ENCODE measurements at places on chromosomes 1 and 21. TPM values are rescaled to one million over a fixed set of nuclear protein-coding genes. Genes with fewer than 3 reads are reported as not detected.
A peak's percentile ranks its signal among the peaks of the same experiment; 100 is the strongest.

GRCh38 chr21:14453339-14454015, 70.5 kb upstream of the HSPA13 start:
- no peak for DNase-seq

- DNase-seq, result no peak
Measured at GRCh38 chr1:1619917-1620361, 4.6 kb downstream of the MIB2 start.

- no peak for DNase-seq
Measured at GRCh38 chr1:34784751-34785221, 3.8 kb downstream of the GJB3 start.

GRCh38 chr1:101357444-101357986, 120.7 kb downstream of the S1PR1 start:
- DNase-seq, result peak; percentile 62

- peak; percentile 66 for DNase-seq
Measured at GRCh38 chr1:33228935-33229487, 27.3 kb upstream of the ZNF362 start.

DNA sequence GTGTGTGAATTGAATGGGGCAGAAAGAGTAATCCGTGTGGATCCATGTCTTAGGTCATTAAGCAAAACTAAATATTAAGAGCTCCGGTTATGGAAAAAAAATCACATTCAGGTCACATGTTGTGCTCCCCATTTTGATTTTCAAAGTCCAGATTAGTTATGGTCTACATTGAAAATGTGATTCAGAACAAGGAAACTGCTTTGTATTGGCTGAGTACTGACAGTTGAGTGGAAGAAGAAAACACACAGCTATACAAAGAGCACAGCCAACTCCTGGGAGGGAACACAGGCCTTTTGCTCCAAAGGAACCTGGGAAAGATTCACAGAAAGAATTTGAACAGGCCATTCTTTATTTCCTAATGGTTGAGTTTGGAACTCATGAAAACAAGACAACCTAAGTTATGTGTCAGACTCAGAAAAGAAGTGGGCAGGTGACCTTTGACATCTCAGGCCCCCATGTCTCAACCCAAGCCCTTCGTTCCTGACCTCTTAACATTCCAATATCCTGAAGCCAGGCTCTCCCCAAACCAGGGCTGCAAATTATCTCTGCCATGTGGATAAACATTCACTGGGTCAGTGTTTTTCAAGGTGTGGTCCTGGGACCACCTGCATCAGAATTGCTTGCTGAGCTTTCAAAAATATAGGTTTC, 159.3 kb upstream of the LMO4 start:
- DNase-seq, result no peak

GRCh38 chr1:214637722-214638458, 34.9 kb downstream of the CENPF start:
- peak; percentile 46 for DNase-seq

DNA sequence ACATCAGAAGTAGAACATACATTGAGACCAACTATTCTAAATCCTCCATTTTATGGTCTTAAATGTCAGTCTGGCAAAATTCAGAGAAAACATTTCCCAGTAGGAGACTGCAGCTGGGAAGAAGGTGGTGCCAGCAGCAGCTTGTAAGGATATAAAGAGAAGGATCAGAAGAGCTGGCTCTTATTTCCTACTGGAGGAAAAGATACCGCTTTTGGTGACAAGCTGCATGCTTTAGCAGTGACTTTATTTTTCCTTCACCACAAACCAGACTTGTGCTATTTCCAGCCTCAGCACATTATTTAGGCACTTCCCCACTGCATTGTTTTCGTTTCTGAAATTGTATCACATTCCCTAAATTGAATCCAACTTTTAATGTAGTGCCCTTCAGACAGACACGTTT, 28.4 kb downstream of the RNF11 start:
- peak; percentile 62 for DNase-seq

GRCh38 chr1:2275796-2276536, 47.8 kb downstream of the SKI start:
- no peak for DNase-seq

GRCh38 chr1:161139766-161140165, 7.3 kb upstream of the DEDD start:
- DNase-seq, result peak; percentile 27

GRCh38 chr1:2375923-2376260, 15.5 kb downstream of the MORN1 start:
- no peak for DNase-seq

- DNase-seq, result no peak
Measured at GRCh38 chr1:243792891-243793290, 57.2 kb downstream of the AKT3 start.

GRCh38 chr1:3042481-3042880, 21.2 kb downstream of the ACTRT2 start:
- DNase-seq, result no peak

GRCh38 chr1:39653546-39654031, 14.1 kb upstream of the HEYL start:
- peak; percentile 81 for DNase-seq

- no peak for DNase-seq
Measured at GRCh38 chr1:167425482-167425881, 92.8 kb downstream of the CD247 start.

DNA sequence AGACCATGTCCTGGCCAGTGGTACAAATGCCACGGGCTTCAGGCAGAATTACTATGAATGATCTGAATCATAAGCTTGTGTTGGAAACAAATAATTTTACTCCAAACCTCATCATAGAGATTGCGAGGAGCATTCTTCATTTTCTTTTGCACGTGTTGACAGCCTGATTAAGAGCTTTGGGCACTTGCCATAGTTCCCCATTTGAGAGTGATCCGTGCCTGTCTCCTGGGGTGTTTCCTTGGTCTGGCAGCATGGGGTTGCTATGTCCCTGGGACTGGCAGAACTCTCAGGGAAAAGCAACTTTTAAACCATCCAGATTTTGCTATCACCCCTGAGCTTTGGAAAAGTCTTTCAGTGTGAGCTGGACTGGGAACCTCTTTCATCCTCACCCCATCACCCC, 54.3 kb upstream of the KCNJ6 start:
- no peak for DNase-seq

DNA sequence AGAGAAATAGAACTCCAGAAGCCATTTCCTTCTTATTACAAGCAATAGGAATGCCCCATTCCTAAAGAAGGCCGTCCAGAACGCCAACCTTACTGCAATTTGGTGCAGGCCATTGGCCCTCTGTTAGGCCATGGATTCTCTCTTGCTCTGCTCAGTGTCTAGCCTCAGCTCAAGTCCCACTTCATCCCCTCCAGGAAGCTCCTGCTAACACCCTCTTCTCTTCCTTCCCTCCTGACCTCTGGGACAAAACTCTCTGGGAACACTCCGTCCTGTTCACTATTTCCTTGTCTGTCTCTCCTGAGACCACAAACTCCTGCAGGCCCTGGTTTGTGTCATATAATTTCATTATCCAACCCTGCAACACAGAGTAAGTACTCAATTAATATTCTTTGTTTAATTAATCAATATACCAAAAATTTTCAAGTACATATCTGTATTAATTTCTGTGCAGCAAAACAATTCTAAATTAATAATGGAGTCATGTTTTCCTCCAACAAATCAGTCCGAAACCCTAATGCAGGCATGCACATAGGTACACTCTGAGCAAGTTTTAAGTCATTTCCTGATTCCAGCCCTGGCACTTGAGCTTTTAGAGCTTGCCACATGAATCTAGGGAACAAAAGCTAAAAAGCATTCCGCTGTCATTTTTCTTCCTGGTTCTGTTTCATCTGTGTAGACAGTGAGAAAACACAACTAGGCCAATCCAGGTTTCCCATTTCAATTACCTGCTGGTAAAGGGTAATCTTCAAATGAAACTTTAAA, 245.3 kb downstream of the SETD4 start:
- no peak for DNase-seq

GRCh38 chr1:166939741-166940375, 35.5 kb downstream of the ILDR2 start:
- no peak for DNase-seq

Gene APCS
- not detected for total RNA-seq

Gene PRELP
- not detected for total RNA-seq

Gene RIPPLY3
- 0.17 TPM for total RNA-seq

Gene DIO1
- not detected for total RNA-seq

Gene FAM78B
- total RNA-seq, result 0.33 TPM

Gene OR2T35
- not detected for total RNA-seq

Gene ACAP3
- total RNA-seq, result 14.2 TPM

Gene OR2M3
- total RNA-seq, result not detected

All from mammary epithelial cell (primary cell).